Cortex of kidney (tissue), 1 donor: ENCODE measurements at places on chromosomes 4 and X.

- no peak for DNase-seq
Observed at GRCh38 chr4:95550115-95550987, 1.6 kb upstream of the UNC5C start.

DNA sequence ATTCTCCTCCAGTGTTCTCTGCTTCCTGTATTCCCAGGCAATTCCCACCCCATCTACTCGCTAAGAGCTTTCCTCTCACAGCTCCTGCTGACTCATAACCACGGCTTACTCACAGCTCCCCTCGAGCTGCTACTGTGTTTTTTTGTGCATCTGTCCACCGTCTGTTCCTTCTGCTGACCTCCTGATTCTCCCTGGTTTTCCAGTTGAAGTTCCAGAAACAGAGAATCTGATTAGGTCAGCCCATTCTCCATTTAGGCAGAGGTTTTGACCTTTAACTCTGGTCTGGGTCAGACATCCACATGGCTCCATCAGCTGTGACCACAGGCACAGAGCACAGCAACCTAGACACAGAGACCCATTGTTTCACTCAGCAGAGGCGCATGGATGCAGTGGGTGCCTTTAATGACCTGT lies 5.5 kb upstream of the SMIM20 start:
- DNase-seq: no peak

- DNase-seq: no peak
Observed at GRCh38 chr4:5041699-5042098, 9.6 kb upstream of the STK32B start.

DNA sequence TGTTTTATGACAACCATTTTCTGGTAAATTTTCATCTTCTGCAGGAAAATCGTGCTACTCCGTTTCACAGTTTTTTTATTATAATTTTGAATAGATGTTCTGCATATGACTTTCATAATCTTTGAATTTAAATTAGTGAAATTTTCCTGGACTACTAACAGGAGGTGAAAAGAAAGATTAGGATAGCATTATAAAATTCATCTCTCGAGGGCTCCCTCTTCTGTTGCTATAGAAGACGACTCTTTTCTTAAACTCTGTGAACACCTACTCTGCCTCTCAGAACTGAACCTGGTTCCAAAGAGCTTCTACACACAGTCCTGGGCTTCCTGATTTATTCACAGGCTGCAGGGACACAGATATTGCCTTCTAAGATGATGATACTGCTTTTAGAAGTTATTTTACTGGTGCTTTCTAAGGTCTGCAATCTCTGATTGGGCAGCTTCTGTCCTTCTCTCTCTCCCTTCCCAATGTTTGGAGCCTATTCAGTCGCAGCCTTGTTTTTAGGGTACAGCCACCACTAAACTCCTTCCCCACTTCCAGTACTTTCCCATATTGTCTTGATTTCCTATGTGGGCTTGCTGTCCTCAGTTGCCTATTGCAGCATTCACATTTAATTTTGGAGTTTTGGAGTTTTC lies 10.1 kb upstream of the SAP30 start:
- no peak for DNase-seq

DNA sequence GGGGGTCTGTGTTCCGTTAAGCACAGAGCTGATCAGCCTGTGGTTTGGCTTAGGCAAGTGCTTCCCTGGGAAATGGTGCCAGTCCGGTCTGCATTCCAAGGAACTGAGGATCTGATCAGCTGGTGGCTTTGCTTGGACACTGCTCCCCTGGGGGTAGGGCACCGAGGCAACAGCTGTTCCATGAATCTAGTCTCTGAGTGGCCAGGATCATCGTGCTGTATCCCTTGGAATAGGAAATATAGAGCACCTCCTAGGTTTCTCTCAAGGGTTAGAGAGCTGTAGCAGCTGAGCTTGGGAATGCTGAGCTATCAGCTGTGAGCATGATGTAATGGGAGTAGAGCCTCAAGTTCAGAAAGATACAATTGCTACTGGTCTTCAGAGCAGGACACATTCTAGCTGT lies 863.9 kb downstream of the RAPGEF2 start:
- no peak for DNase-seq

DNA sequence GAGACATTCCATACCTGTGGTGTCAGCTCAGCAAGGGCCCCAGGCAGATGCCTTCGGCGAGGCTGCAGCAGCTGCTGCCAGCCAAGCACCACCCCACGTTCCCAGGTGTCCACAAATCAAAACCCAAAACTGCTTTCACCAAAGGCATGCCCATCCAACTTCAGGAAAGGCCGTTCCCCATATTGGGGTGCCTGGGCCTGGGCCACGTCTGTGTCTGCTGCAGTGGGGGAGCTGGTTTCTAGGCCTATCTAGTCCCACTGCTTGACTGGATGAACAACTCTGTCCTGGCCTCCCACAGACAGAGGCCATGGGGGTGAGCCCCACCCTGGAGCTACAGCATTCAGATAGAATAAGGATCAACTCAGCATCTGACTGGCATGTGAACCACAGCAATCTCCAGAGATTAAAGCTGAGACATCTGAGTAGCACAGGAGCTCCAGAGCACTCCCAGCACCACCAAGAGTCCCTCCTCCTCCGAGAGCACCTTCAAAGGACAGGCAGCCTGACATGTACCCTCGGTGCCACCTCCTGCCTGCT lies 37.0 kb downstream of the NAT8L start:
- no peak for DNase-seq

GRCh38 chr4:5863461-5864113 lies 29.3 kb downstream of the CRMP1 start:
- no peak for DNase-seq

- DNase-seq: no peak
Observed at GRCh38 chr4:186724058-186724863, 605 bp upstream of the FAT1 start.

DNA sequence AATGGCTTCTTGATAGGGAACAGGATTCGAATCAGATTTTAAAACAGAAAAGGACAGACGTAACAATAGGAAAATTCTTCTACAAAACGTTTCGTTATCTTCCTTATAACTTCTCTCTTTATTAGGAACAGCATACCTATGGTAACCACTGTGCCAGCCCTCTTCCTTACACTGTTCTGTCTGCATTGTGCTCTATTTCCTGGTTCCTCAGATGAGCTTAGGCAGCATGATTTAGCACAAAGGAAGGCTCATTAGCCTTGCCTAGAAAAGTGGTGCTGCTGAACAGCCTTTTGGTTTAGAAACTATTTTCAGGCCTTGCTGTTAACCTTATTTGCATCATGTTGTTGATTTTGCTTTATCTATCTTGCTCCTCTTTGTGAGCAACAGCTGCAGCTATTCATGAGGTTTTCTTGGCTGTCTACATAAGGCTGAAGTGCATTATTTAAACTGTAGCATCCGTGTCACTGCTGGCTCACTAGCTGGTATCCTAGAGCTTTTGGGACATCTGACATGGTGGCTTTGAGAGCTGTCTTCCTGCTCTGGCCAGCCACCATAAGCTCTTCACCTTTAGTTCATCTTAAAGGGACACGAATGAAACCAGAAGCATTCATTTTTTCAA lies 69.9 kb upstream of the NRK start:
- DNase-seq: no peak

DNA sequence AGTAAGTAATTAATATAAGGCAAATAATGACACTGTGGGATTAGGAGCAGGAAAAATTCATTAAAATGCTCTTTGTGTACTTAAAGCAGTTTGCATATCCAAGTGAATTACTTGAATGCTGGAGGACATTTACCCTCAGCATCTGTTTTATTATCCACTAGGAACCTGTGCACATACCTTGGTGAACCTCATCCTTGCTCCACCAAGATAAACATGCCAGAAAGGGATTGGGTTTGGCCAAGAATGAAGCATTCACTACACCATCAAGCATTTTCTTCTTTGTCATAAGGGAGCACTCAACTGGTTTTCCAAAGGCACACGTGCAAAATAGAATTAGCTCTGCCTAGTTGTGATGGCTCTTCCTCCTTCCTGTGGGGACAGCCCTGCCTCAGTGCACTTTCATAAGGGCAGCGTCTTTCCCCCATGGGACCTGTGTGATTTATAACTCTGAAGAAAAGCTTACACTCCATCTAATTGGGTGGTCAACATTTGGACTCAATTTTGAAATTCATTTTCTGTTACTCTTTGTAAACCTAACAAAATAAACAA lies 291.7 kb downstream of the USP46 start:
- DNase-seq: no peak

GRCh38 chrX:132474544-132475248 lies 14.1 kb downstream of the MBNL3 start:
- no peak for DNase-seq
